ENCODE measurements at places on chromosomes 3 and 15.
A peak's percentile ranks its signal among the peaks of the same experiment; 100 is the strongest.

- no peak for DNase-seq
These were observed 169.2 kb upstream of the TGFBR2 start for GRCh38 chr3:30437171-30437601.

DNA sequence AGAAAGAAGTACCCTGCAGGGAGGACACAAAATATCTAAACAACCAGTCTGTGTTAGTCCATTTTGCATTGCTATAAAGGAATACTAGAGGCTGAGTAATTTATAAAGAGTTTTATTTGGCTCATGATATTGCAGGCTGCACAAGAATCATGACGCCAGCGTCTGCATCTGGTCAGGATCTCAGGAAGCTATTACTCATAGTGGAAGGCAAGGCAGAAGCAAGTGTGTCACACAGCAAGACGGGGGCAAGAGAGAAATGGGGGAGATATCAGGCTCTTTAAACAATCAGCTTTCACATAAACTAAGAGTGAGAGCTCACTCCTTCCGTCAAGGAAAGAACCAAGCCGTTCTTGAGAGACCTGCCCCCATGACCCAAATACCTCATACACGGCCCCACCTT, 614.8 kb downstream of the ZIC1 start:
- DNase-seq: peak; percentile 17

DNA sequence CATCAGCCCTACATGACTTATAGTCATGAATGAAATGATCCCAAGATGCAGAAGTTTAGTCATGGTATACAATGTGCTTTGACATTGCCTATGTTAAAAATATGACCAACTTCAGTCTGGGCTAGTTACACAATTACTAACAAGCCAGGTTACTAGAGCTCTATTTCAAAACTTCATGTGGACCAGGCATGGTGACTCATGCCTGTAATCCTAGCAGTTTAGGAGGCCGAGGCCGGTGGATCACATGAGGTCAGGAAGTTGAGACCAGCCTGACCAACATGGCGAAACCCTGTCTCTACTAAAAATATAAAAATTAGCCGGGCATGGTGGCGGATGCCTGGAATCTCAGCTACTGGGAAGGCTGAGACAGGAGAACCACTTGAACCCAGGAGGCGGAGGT, 613.0 kb downstream of the CADM2 start:
- peak; percentile 62 for DNase-seq

DNA sequence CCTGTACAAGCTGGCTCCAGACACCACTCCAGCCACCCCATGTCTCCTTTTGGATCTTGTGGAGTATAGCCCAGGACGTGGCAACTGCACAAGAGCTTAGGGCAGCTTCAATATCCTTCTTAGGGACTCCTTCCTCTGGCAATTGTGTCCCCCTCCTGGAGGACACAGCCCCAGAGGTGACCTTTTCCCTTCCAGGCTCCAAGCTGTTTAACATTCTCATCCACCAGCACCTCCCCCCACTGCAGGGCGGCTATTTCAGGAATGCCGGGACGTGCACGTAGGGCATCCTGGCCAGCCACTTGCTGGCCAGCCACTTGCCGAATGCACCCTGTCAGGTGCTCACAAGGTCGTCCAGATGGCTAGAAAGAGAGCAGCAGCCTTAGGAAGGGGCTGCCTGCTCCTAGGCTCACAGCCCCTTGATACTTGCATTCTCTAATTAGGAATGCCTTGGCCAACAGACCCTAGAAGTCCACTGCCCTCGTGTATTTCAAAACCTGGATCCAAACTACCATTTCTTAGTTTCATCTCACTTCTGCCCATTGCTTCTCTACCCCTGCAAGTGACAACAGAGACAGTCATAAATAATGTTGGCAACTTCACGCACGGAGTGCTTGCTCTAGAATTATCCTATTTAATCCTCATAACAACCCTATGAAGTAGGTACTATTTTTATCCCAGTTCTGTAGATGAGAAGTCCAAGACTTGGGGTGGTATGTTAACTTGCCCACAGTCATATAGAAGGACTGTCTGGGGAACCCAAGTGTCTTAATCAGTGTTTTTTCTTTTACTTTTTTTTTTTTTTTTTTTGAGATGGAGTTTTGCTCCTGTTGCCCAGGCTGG, 24.5 kb upstream of the IDH2 start:
- no peak for DNase-seq

DNA sequence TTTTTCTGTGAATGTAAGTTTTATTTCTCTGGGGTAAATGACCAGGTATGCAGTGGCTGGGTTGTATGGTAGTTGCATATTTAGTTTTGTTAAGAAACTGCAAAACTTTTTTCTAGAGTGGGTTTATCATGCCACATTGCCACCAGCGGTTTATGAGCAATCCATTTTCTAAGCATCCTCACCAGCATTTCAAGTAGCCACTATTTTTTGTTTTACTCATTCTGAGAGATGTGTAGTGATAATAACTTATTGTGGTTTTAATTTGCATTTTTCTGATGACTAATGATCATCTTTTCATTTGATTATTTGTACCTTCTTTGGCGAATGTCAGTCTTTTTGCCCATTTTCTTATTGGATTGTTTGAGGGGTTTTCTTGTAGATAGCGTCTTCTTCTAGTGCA, 56.2 kb downstream of the SPRED1 start:
- DNase-seq: no peak

All from PC-3 (cell line).